Stimulated activated CD4-positive, alpha-beta T cell treated with anti-CD3 and anti-CD28 coated beads, TNF-alpha, amount 100 ng/mL, for 24 hours (primary cell): ENCODE measurements at places on chromosomes 4 and X.
A peak's percentile ranks its signal among the peaks of the same experiment; 100 is the strongest.

DNA sequence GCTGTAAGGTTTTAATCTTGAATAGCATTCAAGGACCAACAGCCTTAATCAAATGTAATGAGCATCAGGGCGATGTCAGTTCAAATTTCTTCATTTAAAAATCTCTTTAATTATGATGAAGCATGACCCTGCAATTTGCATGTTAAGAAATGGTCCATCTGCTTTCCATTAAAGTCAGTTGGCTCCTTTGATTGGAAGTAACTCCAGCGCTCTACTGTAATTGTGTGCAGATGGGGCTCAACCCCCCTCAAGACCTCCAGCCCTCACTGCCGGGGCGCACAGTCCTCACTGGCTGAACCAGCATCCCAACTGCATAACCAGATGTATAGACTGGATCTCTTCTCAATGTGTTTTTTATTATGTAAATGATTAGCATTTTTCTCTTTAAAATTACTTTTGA is 126.9 kb downstream of the VCX3B start:
- DNase-seq: no peak

DNA sequence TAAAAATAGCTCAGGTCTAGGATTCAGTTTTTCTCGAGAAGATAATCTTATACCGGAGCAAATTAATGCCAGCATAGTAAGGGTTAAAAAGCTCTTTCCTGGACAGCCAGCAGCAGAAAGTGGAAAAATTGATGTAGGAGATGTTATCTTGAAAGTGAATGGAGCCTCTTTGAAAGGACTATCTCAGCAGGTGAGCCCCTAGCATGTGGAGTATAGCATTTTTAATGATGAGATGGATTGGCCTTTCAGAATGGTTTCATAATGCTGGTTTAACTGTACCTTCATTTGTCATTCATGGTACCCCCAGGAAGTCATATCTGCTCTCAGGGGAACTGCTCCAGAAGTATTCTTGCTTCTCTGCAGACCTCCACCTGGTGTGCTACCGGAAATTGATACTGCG is 79.4 kb downstream of the SLC10A6 start:
- DNase-seq: no peak

- no peak for DNase-seq
Measured at GRCh38 chr4:55330241-55330640, 15.8 kb upstream of the SRD5A3 start.

GRCh38 chr4:99457270-99457669 is 22.1 kb upstream of the ADH7 start:
- no peak for DNase-seq

DNA sequence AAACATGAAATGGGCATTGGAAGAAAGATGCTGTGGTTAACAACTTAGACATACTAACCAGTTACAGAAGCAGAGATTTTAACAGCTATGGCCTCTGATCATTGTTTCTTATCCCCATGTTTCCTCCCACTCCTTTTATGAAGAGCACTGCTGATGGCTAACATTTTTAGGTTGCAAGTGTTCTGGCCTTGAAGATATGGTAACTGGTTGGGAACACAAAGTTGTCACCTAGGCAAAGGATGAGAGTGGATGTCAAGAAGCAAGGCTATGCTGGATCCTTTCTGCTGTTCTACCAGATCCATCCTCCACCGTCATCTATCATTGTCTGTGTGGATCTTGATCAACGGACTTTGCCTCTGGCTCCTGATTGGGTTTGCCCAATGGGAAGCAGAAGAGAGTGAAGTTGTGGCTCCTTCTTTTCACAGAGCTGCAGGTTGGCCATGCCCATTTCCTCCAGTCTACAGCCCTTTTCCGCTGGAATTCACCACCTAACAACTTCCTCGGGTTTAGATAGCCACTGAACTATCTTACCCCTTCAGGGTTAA is 48.9 kb upstream of the SPP1 start:
- DNase-seq: no peak

DNA sequence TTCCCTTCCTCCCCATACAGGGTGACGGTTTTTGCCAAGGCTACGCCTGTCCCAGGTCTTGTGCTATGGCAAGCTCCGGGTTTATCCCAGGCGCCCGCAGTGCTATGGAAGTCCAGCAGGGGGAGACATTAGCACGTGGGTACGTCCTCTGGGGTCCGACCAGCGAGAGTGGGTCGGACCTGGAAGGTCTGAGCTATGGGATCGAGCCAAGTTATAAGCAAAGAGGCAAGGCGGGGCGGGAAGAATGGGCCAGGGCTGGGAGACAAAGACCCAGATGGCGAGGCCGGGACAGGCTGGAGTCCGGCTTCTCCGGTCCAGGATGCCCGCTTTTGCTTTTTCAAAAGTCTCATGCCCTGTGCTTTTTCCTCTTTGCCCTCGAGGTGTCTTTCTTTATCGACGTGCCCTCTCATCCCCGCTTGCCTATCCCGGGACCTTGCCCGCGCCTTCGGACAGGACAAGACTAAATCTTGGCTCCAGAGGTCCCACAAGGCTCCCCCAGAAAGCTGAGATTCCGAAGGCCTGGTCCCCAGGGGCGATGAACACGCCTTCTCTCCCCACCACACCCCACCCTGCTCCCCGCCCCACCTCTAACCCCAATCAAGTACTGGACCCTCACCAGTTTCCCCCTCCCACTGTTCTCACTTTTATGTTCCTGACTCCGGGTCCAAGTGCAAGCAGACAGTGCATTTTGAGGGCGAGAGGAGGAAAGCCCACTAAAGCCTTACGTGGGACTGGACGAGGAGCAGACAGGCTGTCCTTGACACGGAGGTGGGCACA is 785 bp upstream of the EFNB1 start:
- DNase-seq: peak; percentile 51

GRCh38 chr4:189202869-189203271 is 737.8 kb upstream of the FRG1 start:
- DNase-seq: no peak

DNA sequence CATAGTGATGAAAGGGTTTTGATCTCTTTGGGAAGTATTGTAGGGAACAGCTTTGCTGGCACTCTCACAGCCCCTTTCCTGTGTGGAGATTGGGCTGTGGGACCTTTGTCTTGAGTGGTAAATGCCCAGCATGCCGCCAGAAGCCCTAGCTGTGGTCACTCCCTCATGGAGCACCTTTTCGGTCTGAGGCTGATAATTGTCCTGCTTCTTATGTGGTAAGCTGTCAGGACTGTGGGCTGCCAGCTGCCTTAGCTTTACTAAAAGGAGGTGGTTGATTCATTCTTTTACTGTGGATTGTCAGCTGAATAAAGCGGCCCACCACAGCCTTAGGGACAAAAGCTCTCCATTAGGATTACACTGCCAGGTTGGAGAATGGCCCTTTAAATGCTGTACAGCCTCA is 7.1 kb downstream of the PASD1 start:
- no peak for DNase-seq

- DNase-seq: no peak
Measured at GRCh38 chr4:22238742-22239141, 277.1 kb downstream of the ADGRA3 start.

DNA sequence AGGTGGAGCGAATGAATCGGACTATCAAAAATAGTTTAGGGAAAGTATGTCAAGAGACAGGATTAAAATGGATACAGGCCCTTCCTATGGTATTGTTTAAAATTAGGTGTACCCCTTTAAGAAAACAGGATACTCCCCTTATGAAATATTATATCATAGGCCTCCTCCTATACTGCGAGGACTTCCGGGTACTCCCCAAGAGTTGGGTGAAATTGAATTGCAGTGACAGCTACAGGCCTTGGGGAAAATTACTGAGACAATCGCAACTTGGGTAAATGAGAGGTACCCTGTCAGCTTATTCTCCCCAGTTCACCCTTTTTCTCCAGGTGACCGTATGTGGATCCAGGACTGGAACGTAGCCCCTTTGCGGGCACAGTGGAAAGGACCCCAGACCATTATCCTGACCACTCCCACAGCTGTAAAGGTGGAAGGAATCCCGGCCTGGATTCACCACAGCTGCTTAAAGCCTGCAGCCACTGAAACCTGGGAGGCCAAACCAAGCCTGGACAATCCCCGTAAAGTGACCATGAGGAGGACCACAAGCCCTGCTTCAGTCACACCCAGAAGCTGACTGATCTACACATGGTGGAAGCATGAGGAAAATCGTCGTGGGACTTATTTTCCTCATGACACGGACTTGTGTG is 1138.1 kb downstream of the ARAP2 start:
- no peak for DNase-seq

- no peak for DNase-seq
Measured at GRCh38 chr4:188783606-188784160, 644.4 kb downstream of the TRIML1 start.

- no peak for DNase-seq
Measured at GRCh38 chr4:151192556-151193235, 84.3 kb upstream of the PRSS48 start.

- DNase-seq: no peak
Measured at GRCh38 chr4:150582873-150583286, 929 bp downstream of the MAB21L2 start.

GRCh38 chr4:48295116-48295515 is 25.5 kb upstream of the TEC start:
- no peak for DNase-seq

DNA sequence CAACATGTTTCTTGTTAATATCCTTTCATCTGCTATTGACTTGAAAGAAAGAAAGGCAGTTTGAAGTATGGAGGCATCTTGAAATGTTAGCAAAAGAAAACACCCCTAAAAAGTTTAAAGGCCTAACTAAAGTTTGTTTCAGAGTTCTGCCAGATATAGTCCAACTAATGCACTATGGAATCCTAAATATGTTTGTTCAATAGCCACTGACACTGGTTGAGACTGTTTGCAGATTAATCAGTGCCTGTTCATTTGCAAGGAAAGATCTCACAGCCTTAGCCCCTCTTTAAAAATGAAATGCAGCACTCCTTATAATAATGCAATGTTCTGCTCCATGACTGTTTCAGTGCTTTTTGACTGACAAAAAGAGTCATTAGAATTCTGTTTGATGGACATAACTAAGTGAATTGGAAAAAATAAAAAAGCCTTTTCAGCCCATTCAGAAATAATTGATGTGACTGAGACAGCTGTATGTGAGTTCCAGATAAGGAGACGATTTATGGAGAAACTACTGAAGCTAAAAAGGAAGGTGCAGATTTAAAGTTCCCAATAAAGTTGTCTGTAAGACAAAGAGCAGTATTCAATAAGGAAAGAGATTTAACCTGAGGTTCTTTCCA is 192.0 kb downstream of the PCDH7 start:
- no peak for DNase-seq

GRCh38 chrX:30220661-30221060 is 5.3 kb downstream of the MAGEB2 start:
- no peak for DNase-seq
